ENCODE measurements at places on chromosomes 13 and 19. TPM values are rescaled to one million over a fixed set of nuclear protein-coding genes. Genes with fewer than 3 reads are reported as not detected.

GRCh38 chr19:3857449-3858003, 11.3 kb downstream of the ZFR2 start:
- DNase-seq: no peak

DNA sequence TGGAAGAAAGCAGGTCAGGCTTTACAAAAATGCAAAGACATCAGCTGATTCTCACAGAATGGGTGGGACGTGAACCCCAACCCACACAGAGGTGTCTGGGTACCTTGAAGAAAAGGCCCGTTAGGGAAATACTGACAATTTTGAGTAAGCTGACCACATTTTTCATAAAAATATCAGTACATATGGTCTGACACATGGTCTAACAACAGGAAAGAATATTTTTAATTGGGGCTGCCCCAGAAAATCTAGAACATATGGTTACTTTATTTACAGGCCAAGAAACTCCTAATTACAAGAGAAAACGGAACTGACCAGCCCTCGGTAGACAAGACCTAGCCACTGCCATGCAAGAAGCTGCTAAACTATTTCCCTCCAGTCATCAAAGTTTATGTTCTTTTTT, 48.7 kb upstream of the ITM2B start:
- DNase-seq: no peak

GRCh38 chr13:111575719-111576118, 255.3 kb downstream of the TEX29 start:
- DNase-seq: peak; percentile 31

DNA sequence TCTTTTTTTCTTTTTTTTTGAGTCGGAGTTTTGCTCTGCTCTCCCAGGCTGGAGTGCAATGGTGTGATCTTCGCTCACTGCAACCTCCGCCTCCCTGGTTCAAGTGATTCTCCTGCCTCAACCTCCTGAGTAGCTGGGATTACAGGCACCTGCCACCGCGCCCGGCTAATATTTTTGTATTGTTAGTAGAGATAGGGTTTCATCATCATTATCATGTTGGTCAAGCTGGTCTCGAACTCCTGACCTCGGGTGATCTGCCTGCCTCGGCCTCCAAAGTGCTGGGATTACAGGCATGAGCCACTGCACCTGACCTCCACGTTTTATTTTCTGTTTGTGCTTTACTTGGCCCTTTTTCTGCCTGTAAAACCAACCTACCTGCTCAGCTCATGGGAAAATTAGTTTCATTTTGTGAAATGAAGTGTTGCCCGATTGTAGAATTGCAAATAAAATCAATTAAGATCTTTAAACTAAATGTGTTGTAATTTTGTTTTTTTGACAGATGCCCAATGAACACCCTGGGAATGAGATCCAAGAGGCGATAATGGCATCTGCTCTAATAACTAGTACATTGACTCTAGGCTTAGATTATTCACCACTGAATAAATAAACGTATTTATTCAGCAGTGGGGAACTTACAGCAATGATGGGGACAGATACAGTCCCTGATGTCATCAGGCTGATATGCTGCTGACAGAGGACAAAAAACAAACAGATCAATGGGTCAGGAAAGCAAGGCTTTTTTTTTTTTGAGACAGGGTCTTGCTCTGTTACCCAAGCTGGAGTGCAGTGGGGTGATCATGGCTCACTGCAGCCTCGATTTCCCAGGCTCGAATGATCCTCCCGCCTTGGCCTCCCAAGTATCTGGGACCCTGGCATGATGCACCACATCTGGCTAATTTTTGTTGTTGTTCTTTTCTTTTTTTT, 2.2 kb upstream of the RAB11B start:
- DNase-seq: peak; percentile 44

The FFAR1 gene
- total RNA-seq: not detected

DNA sequence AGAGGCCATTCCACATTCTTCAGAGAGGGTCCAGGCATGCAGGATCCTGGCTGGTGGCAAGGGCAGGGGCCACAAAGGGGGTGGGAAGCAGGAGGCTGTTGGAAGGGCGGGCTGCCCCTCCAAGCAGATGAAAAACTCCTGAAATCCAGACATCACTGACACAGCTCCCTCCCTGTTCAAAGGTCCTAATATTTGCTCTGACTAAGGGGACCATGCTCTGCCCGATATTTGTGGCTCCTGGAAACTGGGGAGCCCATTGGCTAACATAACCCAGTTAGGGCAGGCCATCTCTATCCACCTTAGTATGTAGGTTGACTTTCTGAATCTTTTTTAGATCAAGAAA, 3.3 kb upstream of the CDX2 start:
- no peak for DNase-seq

Measured in posterior vena cava (tissue), 2 donors.